ENCODE measurements at places on chromosomes 2 and 18. TPM values are rescaled to one million over a fixed set of nuclear protein-coding genes. Genes with fewer than 3 reads are reported as not detected.

DNA sequence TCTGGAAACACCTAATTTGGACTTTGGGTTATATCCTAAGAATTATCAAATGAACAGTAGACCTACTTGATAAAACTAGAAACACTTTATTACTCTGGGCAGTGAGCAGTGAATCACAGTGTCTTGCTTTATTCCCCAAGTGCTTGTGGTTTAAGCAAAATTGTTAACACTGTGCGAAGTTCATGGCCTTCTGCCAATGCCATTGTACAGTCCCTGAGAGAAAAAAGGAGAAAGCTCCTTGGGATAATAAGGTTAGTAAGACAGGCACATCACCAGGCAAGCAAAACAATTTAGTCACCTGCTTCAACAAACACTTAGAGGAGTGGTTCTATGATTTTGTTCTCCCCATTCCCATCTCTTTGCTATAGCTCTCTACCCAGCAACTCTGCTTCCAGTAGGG lies 39.8 kb downstream of the ADCYAP1 start:
- no peaks in the 10 kb centered on the region for H3K36me3 ChIP-seq
- DNase-seq, result no peak
- no peaks in the 10 kb centered on the region for H3K27me3 ChIP-seq
- H3K4me1 ChIP-seq, result no peaks in the 10 kb centered on the region

DNA sequence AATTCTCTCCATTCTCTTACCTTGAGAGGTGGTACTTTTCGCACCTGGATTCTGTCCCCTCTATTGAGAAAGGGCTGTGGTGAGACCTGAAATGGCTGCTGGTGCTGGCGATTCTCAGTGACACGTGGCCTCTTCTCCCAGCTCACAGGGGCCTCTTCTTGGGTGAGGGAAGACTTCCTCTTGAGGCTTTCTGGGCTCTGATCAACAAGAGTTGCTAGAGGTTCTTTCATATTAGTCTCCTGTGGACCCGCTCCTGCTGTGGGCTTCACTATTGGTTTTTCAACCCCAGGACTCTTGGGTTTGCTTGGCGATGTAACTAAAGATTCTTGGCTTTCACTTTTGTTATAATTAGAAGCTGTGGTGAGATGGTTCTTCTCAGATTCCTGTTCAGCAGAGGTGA lies 76.3 kb upstream of the DTNB start:
- no peaks in the 10 kb centered on the region for H3K4me1 ChIP-seq
- no peak overlapping the region for H3K27ac ChIP-seq
- no peaks in the 10 kb centered on the region for H3K27me3 ChIP-seq
- no peak for DNase-seq
- H3K4me3 ChIP-seq, result no peak overlapping the region
- H3K36me3 ChIP-seq, result no peaks in the 10 kb centered on the region

DNA sequence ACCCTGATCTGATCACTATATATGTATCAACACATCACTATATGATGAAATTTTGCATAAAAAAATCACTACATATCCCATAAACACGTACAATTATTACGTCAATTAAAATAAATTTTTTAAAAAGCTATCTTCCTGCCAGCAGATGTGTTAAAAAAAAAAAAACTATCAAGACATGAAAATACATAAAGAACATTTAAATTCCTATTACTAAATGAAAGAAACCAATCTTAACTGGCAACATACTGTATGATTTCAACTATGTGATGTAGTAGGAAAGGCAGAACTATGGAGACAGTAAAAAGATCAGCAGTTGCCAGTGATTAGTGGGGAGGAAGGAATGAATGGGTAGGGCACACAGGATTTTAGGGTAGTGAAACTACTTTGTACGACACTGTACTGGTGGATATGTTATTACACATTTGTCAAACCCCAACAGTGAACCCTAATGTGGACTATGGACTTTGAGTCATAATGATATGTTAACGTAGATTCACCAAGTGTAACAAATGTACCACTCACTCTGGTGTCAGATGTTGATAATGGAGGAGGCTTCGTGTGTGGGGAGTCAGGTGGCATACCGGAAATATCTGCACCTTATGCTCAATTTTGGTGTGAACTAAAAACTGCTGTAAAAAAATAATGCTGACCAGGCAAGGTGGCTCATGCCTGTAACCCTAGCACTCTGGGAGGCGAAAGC lies 27.4 kb downstream of the USP34 start:
- no peaks in the 10 kb centered on the region for H3K36me3 ChIP-seq
- H3K4me3 ChIP-seq, result no peak overlapping the region
- no peak overlapping the region for H3K27ac ChIP-seq
- H3K27me3 ChIP-seq, result no peaks in the 10 kb centered on the region
- DNase-seq, result no peak
- H3K4me1 ChIP-seq, result peaks cover 12% of the 10 kb centered on the region

PEX13 gene
- 22.3 TPM for total RNA-seq

DNA sequence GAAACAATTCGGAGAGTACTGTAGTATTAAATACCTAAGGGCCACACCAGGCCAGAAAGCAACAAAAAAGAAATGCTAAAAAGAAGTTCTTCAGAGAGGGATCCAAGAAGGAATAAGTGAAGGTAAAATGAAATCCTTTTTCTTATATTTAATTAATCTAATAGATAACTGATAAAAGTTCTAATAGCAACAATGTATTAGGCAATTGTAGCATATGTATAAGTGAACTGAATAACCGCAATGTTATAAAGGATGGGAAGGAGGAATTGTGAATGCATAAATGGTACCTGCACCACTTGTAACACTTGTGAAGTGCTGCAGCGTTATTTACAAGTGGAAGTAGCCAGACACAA lies 21.8 kb downstream of the TMSB10 start:
- H3K4me1 ChIP-seq, result peaks cover 4% of the 10 kb centered on the region
- H3K4me3 ChIP-seq, result no peak overlapping the region
- H3K27me3 ChIP-seq, result no peaks in the 10 kb centered on the region

PRSS56 gene
- not detected for total RNA-seq

- no peak overlapping the region for H3K27ac ChIP-seq
- no peaks in the 10 kb centered on the region for H3K27me3 ChIP-seq
- H3K36me3 ChIP-seq, result no peaks in the 10 kb centered on the region
- H3K4me1 ChIP-seq, result peaks cover 10% of the 10 kb centered on the region
- no peak overlapping the region for H3K4me3 ChIP-seq
These were observed 57.7 kb downstream of the ARHGEF4 start for GRCh38 chr2:130894326-130894942.

DNA sequence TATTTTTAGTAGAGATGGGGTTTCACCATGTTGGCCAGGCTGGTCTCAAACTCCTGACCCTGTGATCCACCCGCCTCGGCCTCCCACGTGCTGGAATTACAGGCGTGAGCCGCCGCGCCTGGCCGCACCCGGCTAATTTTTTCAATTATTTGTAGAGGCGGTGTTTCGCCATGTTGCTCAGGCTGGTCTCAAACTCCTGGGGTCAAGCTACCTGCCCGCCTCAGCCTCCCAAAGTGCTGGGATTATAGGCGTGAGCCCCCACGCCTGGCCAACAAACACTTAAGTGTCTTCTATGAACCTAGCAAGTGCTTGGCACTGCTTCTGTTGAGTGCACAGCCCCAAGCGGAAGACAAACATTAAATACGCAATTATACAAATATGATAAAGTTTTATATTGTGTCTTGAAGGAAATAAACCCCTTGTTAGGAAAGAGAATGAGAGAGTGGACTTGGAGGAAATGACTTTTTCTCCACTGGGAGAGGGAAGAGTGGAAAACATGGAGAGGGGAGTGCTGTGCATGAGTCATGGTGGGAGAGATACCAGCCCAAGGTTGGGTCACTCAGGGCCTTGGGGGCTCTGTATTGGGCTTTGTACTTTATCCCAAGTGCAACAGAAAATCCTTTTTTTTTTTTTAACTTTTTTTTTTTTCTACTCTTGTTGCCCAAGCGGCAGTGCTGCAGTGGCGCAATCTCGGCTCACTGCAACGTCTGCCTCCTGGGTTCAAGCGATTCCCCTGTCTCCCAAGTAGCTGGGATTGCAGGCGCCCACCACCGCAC lies 41.4 kb upstream of the ACTR2 start:
- DNase-seq, result no peak
- H3K4me1 ChIP-seq, result no peaks in the 10 kb centered on the region
- no peaks in the 10 kb centered on the region for H3K27me3 ChIP-seq
- H3K4me3 ChIP-seq, result no peak overlapping the region
- H3K27ac ChIP-seq, result no peak overlapping the region
- no peaks in the 10 kb centered on the region for H3K36me3 ChIP-seq

DNA sequence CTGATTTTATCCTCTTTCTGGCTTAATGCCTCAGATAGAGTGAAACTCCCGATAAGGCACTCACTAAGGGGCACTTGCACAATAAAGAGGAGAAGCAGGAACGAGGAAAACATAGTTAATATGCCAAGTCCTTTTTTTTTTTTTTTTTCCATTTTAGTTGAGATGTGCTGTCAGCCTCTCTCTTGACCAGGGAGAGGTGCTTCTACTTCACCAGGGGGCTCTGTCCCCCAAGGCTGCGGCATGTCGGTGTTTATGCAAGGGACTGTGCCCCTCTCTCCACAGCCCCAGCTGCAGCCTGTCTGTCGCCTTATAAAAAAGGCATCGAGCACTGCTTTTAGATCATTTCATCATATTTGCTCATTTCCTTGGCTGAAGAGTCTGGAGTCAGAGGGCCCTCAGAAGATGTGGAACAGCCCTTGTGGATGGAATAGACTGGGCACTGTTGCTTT lies 178.1 kb downstream of the SLC8A1 start:
- DNase-seq, result no peak
- H3K27ac ChIP-seq, result no peak overlapping the region
- no peaks in the 10 kb centered on the region for H3K36me3 ChIP-seq
- H3K4me1 ChIP-seq, result no peaks in the 10 kb centered on the region
- H3K27me3 ChIP-seq, result no peaks in the 10 kb centered on the region

- no peak overlapping the region for H3K27ac ChIP-seq
- no peak overlapping the region for H3K4me3 ChIP-seq
- no peaks in the 10 kb centered on the region for H3K27me3 ChIP-seq
- peak; percentile 56 for DNase-seq
- no peaks in the 10 kb centered on the region for H3K36me3 ChIP-seq
These were observed 88.7 kb upstream of the ATL2 start for GRCh38 chr2:38465789-38466127.

GRCh38 chr18:51092117-51092516 lies 62.1 kb downstream of the SMAD4 start:
- peaks cover 4% of the 10 kb centered on the region for H3K36me3 ChIP-seq
- no peaks in the 10 kb centered on the region for H3K4me1 ChIP-seq
- H3K27me3 ChIP-seq, result no peaks in the 10 kb centered on the region

POU3F3 gene
- 0.09 TPM for total RNA-seq

NAT8 gene
- not detected for total RNA-seq

RTP5 gene
- total RNA-seq, result not detected

ADAM23 gene
- 21.3 TPM for total RNA-seq

DNA sequence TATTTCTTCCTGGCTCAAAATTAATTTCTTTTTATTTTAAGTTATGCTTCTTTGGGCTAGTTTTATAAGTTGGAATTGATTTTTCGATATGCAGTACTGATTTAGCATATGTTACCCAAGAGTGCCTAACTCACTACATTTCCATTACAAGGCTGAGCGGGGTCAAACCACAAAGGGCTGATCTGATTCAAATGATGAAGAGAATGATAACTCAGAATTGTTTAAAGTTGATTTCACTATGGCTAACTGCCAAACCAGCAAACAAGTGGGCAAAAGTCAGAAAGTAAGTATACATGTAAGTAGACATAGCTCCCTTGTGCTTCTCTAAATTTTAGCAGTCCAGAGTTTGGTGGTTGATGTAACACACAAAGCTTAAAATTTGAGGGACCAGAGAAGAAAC lies 35.6 kb downstream of the RAD51AP2 start:
- H3K4me1 ChIP-seq, result no peaks in the 10 kb centered on the region
- DNase-seq, result no peak
- H3K4me3 ChIP-seq, result no peak overlapping the region

GRCh38 chr2:159150280-159150746 lies 136.2 kb downstream of the WDSUB1 start:
- H3K27me3 ChIP-seq, result no peaks in the 10 kb centered on the region
- 0 out of 2 replicates have a peak, but pooled peaks cover 2% of the 10 kb centered on the region for H3K4me1 ChIP-seq
- no peak for DNase-seq
- H3K36me3 ChIP-seq, result no peaks in the 10 kb centered on the region

- no peaks in the 10 kb centered on the region for H3K36me3 ChIP-seq
- H3K27me3 ChIP-seq, result no peaks in the 10 kb centered on the region
- DNase-seq, result no peak
- H3K4me3 ChIP-seq, result no peak overlapping the region
These were observed 169.2 kb upstream of the NCK2 start for GRCh38 chr2:105575499-105576025.

SERTAD2 gene
- 4.5 TPM for total RNA-seq

DNA sequence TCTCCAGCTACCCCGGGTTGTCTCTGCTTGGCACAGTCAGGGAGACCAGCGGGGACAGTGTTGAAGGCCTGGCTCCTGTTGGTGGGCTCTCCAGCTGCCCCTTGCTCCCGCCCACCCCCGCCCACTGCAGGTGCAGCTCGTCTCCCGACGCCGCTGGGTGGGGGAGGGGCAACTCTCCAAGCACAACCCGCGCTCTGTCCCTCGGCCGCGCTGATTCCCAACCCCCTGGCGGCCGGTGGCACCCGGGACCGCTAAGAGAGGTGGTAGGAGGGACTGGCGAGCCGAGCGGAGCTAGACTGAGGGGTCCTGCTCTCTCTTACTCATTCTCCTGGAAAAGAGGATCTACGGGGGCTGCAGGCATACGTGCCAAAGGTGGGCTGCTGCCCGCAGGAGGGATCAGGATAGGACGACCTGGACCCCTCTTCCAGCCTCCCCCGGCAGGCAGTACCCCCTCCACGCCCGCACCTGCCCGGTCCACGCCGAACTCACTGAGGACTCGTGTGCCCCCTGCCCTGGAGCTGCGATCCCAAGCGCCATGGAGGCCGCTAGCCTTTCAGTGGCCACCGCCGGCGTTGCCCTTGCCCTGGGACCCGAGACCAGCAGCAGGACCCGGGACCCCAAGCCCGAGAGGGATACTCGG lies 44.5 kb downstream of the DDX18 start:
- H3K4me1 ChIP-seq, result peaks cover 3% of the 10 kb centered on the region
- DNase-seq, result peak; percentile 67
- H3K27me3 ChIP-seq, result peaks cover 16% of the 10 kb centered on the region
- H3K4me3 ChIP-seq, result no peak overlapping the region
- no peaks in the 10 kb centered on the region for H3K36me3 ChIP-seq
- no peak overlapping the region for H3K27ac ChIP-seq

- H3K36me3 ChIP-seq, result no peaks in the 10 kb centered on the region
- H3K4me1 ChIP-seq, result no peaks in the 10 kb centered on the region
- no peak overlapping the region for H3K27ac ChIP-seq
These were observed 24.8 kb downstream of the GALM start for GRCh38 chr2:38690499-38691420.

EVA1A gene
- total RNA-seq, result 4.3 TPM

DNA sequence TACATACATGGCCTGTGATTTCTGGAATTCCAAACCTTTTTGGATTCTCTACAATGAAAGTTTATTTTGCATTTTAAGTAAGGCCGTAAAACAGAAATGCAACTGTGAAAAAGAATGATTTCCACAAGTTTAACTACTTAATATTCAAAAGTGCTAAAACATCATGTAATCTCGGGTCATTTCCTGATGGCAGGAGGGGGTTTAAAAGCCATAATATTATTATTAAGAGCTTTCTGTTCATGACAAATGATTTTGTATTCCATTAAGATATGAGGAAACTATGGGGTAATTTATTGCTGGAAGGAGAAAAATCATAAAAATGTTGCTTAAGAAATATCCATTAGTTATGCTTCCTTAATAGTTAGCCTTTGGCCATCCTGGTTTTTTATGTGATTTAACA lies 65.7 kb downstream of the COL4A3 start:
- DNase-seq, result no peak
- no peak overlapping the region for H3K27ac ChIP-seq

All from H1 (cell line).